ENCODE measurements at places on chromosomes 1 and 21. TPM values are rescaled to one million over a fixed set of nuclear protein-coding genes. Genes with fewer than 3 reads are reported as not detected.

The MYBPH gene
- not detected for total RNA-seq

The DBT gene
- total RNA-seq = 10.6 TPM

- H3K27me3 ChIP-seq = no peaks in the 10 kb centered on the region
- H3K27ac ChIP-seq = no peak overlapping the region
- no peak for DNase-seq
- H3K36me3 ChIP-seq = no peaks in the 10 kb centered on the region
Observed at GRCh38 chr1:198687429-198687828, 48.6 kb downstream of the PTPRC start.

DNA sequence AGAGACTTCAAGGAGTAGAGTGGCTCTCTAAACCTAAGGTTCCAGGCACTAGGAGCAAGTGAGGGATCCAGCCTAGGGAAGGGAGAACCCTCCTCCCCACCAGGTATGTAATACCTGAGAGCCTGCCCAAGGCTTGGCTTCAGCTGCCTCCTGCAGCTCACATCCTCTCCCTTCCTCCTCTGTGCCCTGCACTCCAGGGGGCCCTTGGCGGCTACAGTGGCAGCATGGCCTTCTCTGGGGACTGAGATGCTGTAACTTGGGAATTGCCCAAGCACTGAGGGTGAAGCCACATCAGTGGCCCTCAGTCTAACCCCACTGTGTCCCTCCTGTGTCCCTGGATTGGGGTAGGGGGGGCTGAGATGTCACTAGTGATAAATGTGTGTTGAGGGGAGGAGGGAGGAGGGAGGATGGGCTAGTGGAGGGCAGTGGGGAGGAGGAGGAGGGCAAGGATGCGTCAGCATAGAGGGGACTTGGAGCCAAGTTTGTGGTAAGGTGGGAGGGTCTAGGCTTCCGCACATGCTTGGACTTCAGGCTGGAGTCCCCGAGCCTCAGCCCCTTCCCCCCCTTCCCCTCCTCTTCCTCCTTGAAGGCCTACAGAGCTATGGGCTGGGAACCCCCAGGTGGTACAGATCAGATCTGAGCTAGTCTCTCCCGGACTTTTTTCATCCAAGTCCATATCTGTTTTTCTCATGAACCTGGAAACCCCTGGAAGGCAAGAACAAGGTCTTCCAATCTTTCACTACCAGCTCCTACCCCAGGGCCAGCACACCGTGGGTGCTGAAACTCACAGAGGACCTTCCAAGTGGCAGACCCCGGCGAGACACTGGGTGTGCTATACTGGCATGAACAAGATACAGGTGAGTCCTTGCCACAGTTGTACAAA is 17.5 kb downstream of the COL9A2 start:
- no peaks in the 10 kb centered on the region for H3K27me3 ChIP-seq
- no peak overlapping the region for H3K27ac ChIP-seq
- no peaks in the 10 kb centered on the region for H3K4me1 ChIP-seq
- no peaks in the 10 kb centered on the region for H3K36me3 ChIP-seq
- DNase-seq = no peak

- DNase-seq = no peak
- no peaks in the 10 kb centered on the region for H3K27me3 ChIP-seq
- H3K4me1 ChIP-seq = no peaks in the 10 kb centered on the region
- H3K36me3 ChIP-seq = peaks cover 44% of the 10 kb centered on the region
- H3K27ac ChIP-seq = no peak overlapping the region
Observed at GRCh38 chr1:220019071-220019470, 27.2 kb downstream of the EPRS1 start.

Measured in thyroid gland (tissue), 4 donors.